Activated naive CD8-positive, alpha-beta T cell treated with anti-CD3 and anti-CD28 coated beads, Interleukin-2, amount 10 ng/mL, durations not matched to agents 7 days and 5 days (primary cell): ENCODE measurements at places on chromosomes 3 and 15. TPM values are rescaled to one million over a fixed set of nuclear protein-coding genes. Genes with fewer than 3 reads are reported as not detected.

DNA sequence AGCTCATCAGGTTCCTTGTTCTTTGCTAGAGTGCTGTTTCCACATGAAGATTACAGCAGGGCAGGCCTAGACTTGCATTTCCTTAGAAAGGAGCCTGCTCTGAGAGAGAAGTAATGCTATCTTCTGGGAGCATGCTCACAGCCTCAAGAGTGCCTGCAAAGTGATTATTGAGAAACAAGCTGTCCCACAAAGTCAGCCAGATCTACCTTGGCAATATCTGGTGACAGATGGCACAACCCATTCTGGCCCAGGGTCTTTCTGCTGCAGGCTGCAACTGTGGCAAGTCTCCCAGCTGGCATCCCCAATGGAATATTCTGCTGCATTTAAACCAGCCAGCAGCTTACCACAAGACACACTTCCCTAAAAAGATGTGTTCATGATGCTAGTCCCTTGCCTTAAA lies 29.3 kb downstream of the MTMR10 start:
- H3K36me3 ChIP-seq: peaks cover 21% of the 10 kb centered on the region
- H3K4me3 ChIP-seq: no peak overlapping the region
- peak overlapping the region; percentile 22 for H3K27ac ChIP-seq
- DNase-seq: no peak
- peaks cover 11% of the 10 kb centered on the region for H3K4me1 ChIP-seq
- H3K27me3 ChIP-seq: no peaks in the 10 kb centered on the region

DNA sequence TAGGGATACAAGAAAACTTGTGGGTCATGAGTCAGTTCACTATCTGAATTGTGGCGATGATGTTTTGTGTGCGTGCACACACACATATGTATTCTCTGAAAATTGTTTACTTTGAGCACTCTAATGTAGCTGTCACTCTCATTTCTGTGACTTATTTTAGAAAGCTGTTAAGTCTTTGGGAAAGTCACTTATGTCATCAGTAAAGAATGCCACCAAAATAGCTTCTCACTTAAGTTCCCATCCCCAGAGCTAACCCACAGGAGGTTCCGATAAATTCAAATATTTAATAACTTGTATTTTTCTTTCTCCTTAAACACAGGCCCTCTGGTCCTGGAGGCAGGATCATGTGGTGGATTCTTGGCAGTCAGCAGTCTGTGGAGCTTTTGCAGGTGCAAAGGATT lies 138.3 kb downstream of the LRIG1 start:
- no peak overlapping the region for H3K4me3 ChIP-seq
- no peaks in the 10 kb centered on the region for H3K27me3 ChIP-seq
- no peak overlapping the region for H3K27ac ChIP-seq
- H3K36me3 ChIP-seq: peaks cover 2% of the 10 kb centered on the region
- H3K4me1 ChIP-seq: no peaks in the 10 kb centered on the region

DNA sequence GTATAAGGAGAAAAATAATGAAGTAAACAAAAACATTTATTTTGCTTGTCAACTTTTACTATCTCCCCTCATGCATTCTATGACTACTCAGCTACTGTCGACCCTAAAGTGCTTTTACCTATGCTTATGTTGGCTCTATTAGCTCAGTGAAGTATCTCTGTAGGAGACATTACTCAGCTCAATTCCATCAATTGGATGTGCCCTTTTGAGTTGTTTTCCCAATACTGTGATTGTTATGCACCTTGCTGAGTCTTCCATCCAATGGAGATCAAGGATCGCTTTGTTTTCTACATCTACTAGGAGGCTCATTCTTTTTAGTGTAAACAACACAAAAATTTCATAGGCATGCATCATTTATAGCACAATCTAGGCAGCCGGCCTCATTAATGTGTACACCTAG lies 403.8 kb upstream of the ARL6 start:
- no peak overlapping the region for H3K4me3 ChIP-seq
- H3K27ac ChIP-seq: no peak overlapping the region
- no peaks in the 10 kb centered on the region for H3K4me1 ChIP-seq
- H3K27me3 ChIP-seq: no peaks in the 10 kb centered on the region

DNA sequence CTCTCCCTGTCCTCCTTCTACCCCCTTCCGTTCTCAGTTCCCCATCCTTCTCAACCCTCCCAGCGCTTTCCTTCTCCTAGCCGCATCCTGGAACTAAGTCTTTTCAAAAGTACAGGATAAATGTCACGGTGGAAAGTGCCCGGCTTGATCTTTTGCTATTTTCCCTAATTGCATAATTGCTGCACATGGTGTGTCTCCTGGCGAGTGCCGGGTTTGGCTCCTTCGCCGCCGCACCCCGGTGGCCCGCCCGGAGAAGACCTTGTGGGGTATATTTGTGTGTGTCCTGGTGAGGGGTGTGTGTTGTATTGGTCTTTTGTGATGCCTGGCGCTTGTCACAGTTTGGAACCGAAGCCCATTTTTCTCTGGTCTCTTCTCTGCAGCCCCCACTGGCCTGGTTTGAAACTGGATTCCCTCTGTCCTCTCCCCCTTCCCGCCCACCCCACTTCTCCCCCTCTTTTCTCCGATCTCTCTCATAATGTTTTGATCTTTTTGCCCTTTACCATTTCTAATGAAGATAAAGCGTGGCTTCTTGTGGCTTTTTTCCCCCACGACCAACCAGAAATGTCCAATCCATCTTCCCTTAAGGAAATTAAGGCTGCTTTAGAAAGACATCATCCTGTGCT lies 692 bp downstream of the UBE2E2 start:
- peak overlapping the region; percentile 94 for H3K4me3 ChIP-seq
- H3K36me3 ChIP-seq: no peaks in the 10 kb centered on the region
- peak overlapping the region; percentile 84 for H3K27ac ChIP-seq
- H3K4me1 ChIP-seq: peaks cover 13% of the 10 kb centered on the region
- DNase-seq: peak; percentile 47

GRCh38 chr3:84980011-84980410 lies 21.2 kb downstream of the CADM2 start:
- H3K4me3 ChIP-seq: no peak overlapping the region
- H3K4me1 ChIP-seq: no peaks in the 10 kb centered on the region
- H3K36me3 ChIP-seq: no peaks in the 10 kb centered on the region
- no peak overlapping the region for H3K27ac ChIP-seq
- H3K27me3 ChIP-seq: no peaks in the 10 kb centered on the region

GRCh38 chr3:191343115-191343514 lies 12.8 kb upstream of the UTS2B start:
- no peaks in the 10 kb centered on the region for H3K27me3 ChIP-seq
- H3K27ac ChIP-seq: no peak overlapping the region
- H3K4me1 ChIP-seq: no peaks in the 10 kb centered on the region
- no peak overlapping the region for H3K4me3 ChIP-seq
- no peaks in the 10 kb centered on the region for H3K36me3 ChIP-seq

DNA sequence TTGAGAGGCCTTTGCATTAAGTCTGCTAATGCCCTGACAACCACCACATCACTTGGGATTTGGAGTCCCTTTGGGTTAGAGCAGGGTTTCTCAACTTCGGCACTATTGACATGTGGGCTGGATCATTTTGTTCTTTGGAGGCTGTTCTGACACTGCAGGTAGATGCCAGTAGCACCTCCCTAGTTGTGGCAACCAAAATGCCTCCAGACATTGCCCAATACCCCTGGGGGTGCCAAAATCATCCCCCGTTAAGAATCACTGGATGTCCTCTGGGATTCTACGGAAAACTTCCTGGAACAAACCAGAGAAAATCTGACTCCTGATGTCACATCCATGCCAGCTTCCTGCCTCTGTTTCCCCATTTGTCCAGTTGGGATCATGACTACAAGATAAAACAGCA lies 37.2 kb upstream of the BLM start:
- no peak overlapping the region for H3K27ac ChIP-seq
- H3K4me1 ChIP-seq: peaks cover 34% of the 10 kb centered on the region
- DNase-seq: no peak
- no peaks in the 10 kb centered on the region for H3K27me3 ChIP-seq

DNA sequence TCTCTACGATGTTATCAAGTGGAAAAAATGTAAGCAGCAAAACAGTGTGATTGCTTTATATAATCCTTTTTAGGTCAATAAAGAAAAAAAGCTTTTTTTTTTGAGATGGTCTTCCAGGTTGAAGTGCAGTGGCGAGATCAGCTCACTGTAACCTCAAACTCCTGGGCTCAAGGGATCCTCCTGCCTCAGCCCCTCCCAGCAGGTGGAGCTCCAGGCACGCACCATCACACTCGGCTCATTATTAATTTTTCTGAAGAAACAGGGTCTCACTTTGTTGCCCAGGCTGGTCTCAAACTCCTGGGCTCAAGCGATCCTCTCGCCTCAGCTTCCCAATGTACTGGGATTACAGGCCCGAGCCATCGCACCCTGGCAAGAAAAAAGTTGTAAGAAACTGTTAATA lies 17.3 kb downstream of the RNF168 start:
- H3K4me3 ChIP-seq: no peak overlapping the region
- H3K27me3 ChIP-seq: no peaks in the 10 kb centered on the region
- no peak for DNase-seq
- H3K4me1 ChIP-seq: peaks cover 4% of the 10 kb centered on the region
- peaks cover 25% of the 10 kb centered on the region for H3K36me3 ChIP-seq

- no peaks in the 10 kb centered on the region for H3K4me1 ChIP-seq
- peaks cover 20% of the 10 kb centered on the region for H3K27me3 ChIP-seq
- no peaks in the 10 kb centered on the region for H3K36me3 ChIP-seq
- no peak overlapping the region for H3K27ac ChIP-seq
Observed at GRCh38 chr15:96088650-96089049, 241.8 kb upstream of the NR2F2 start.

GRCh38 chr3:42269647-42270046 lies 3.7 kb upstream of the CCK start:
- no peaks in the 10 kb centered on the region for H3K36me3 ChIP-seq
- no peaks in the 10 kb centered on the region for H3K4me1 ChIP-seq
- DNase-seq: no peak
- peaks cover 48% of the 10 kb centered on the region for H3K27me3 ChIP-seq

DNA sequence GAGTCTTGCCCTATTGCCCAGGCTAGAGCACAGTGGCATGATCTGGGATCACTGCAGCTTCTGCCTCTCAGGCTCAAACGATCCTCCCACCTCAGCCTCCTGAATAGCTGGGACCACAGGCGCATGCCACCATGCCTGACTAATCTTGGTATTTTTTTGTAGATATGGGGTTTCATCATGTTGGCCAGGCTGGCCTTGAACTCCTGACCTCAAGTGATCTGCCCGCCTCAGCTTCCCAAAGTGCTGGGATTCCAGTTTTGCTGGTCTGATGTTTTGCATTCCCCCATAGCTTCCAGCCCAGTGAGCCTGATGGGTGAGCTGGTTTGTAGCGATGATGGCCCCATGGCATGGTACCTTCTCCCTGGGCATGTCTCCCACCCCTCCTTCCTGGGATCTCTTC lies 4.7 kb upstream of the MESP1 start:
- H3K36me3 ChIP-seq: no peaks in the 10 kb centered on the region
- DNase-seq: no peak
- H3K27ac ChIP-seq: no peak overlapping the region
- no peaks in the 10 kb centered on the region for H3K4me1 ChIP-seq

GRCh38 chr15:67920524-67921240 lies 80.8 kb upstream of the RNU6-1 start:
- DNase-seq: no peak
- H3K4me1 ChIP-seq: no peaks in the 10 kb centered on the region
- H3K27me3 ChIP-seq: peaks cover 2% of the 10 kb centered on the region
- no peak overlapping the region for H3K4me3 ChIP-seq

GRCh38 chr3:63847718-63848450 lies 15.7 kb downstream of the THOC7 start:
- no peak overlapping the region for H3K27ac ChIP-seq
- H3K4me1 ChIP-seq: peaks cover 2% of the 10 kb centered on the region
- peaks cover 22% of the 10 kb centered on the region for H3K36me3 ChIP-seq
- H3K4me3 ChIP-seq: no peak overlapping the region
- no peaks in the 10 kb centered on the region for H3K27me3 ChIP-seq

- H3K4me3 ChIP-seq: no peak overlapping the region
- H3K4me1 ChIP-seq: no peaks in the 10 kb centered on the region
Observed at GRCh38 chr3:95474338-95474737, 1340.1 kb upstream of the EPHA6 start.

DNA sequence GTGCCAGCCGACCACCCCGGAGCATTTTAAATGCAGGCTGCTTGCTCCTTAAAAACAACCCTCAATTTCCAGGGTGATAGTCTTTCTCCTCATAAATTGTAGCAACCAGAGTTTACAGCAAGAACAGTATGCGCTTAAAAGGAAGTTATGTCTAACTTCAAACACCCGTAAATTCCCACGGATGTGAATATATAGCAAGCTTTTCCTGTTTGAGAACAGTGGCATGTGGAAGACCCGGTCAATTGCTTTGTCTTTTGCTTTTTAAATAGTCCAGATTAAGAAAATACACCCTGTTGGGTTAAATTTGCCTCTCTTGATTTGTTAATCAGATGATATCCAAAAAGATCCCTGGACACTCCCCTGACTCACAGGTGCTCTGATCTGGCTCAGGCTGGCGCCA lies 20.8 kb downstream of the MRPS25 start:
- H3K36me3 ChIP-seq: peaks cover 24% of the 10 kb centered on the region
- H3K4me3 ChIP-seq: no peak overlapping the region
- no peak for DNase-seq
- H3K27ac ChIP-seq: peak overlapping the region; percentile 66
- peaks cover 19% of the 10 kb centered on the region for H3K4me1 ChIP-seq

DNA sequence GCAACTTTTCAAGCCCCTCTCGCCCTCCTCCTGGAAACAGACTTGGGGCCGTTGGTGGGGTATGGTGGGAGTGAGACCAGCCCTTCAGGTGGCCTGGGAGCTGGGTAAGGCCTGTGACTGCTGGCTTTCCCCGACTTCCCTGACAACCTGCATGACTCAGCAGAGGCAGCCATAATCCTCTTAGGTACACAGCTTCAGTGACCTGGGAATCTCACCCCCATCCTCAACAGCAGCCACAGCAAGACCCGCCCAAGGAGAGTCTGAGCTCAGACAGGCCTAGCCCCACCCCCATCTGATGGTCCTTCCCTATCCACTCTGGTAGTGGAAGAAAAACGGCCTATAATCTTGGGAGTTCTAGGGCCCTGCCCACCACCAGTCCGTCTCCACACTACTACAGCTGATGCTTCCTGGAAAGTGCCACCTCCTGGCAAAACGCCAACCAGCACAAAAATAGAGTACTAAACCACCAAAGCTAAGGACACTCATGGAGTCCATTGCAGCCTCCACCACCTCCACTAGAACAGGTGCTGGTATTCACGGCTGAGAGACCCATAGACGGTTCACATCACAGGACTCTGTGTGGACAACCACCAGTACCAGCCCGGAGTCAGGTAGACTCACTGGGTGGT lies 13.1 kb upstream of the SLC27A2 start:
- peaks cover 25% of the 10 kb centered on the region for H3K27me3 ChIP-seq
- H3K36me3 ChIP-seq: peaks cover 8% of the 10 kb centered on the region
- H3K4me1 ChIP-seq: peaks cover 2% of the 10 kb centered on the region
- no peak for DNase-seq
- H3K27ac ChIP-seq: no peak overlapping the region

DNA sequence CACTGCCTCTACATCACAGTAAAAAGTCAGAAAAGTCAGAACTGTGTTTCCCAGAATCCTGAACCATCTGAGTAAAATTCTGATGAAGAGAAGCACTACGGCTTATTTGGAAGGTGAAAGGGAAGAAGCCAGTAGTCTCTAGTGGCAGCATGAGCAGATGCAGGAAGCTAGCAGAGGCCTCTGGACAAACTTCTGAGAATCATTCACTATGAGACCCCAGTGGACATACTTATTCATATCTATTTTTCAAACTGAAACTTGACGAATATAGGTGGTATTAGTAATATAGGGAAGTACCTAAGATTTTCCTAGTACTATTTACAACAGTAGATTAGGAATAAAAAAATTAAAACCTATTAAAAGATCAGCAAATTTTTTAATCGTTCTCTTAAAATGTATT lies 272.8 kb upstream of the TTC14 start:
- no peak overlapping the region for H3K27ac ChIP-seq
- DNase-seq: no peak
- H3K4me1 ChIP-seq: no peaks in the 10 kb centered on the region
- no peaks in the 10 kb centered on the region for H3K36me3 ChIP-seq

The WWTR1 gene
- 0.55 TPM for total RNA-seq

The FETUB gene
- not detected for total RNA-seq

The VWA5B2 gene
- total RNA-seq: 0.25 TPM

The C3orf33 gene
- total RNA-seq: 2.2 TPM

The CMSS1 gene
- 24.2 TPM for total RNA-seq

The ZPLD1 gene
- not detected for total RNA-seq

The ACKR2 gene
- 3.9 TPM for total RNA-seq

The NR2E3 gene
- total RNA-seq: not detected
